ENCODE measurements at places on chromosomes 7 and 10.
A peak's percentile ranks its signal among the peaks of the same experiment; 100 is the strongest.

- DNase-seq = no peak
Measured at GRCh38 chr10:100739517-100740368, 5.6 kb upstream of the PAX2 start.

GRCh38 chr10:33803248-33803647, 468.8 kb upstream of the NRP1 start:
- DNase-seq = no peak

DNA sequence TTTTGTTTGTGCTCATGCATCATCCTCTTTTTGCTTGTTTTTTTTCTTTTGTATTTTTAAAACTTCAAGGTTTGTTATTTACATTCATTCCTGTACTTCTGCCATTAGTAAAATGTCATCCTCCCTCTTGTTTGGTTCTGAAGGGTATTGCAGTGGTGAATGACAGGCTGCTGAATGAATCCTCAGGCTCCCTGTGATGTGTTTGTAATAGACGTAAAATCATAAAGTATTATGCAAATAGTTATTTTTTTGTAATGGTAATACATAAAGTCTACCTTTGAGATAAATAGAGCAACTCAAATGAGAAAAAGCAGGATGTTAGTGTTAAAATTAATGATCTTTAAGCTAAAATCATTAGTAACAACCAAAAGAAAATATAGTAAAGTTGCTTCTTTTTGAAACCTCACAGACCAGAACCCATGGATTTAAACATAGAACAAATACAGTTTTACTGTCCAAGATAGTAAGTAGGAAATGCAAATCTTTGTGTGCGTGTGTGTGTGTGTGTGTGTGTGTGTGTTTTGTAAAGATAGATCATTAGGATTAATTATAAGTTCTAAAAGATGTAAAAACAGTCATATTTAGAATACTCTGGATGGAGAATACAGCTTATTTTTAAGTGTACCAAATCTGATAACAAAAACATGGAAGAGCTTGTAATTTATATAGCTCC, 4.5 kb downstream of the GLCCI1 start:
- DNase-seq = no peak

DNA sequence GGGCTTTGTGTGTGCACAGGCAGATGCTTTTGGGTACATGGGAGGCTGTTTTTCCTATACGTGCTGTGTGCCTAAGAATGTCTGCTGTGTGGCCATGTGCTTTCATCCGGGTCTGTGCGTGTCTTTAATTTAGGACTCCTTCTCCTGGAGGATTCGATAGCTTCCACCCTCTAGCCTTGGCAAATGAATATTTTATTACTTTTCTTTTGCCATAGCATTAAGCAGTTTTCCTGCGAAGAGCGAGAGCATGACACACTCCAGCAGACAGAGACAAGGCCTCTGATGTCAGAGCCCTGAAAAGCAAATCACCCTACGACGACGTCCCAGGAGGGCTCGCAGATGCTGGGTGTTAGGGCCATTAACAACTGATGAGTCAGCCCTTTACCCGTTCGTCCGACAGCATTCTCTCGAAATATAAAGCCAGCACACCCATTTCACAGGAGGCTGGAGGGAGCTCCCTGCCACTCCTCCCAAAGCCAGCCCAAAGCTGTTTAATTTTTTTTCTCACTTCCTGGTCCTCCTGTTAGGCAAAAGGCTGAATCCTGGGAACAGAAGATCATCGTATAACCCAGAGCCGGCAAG, 311.3 kb upstream of the ZMIZ1 start:
- DNase-seq = no peak

DNA sequence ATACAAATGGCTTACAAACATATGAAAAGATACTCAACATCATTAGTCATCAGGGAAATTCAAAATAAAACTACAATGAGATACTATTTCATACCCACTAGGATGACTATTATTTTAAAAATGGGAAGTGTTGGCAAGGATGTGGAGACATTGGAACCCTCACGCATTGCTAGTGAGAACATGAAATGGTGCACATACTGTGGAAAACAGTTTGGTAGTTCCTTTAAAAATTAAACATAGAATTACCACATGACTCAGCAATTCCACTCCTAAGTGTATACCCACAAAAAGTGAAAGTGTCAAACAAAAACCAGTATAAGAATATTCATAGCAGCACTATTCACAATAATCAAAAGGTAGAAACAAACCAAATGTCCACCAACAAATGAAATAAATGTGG, 48.5 kb upstream of the SHTN1 start:
- DNase-seq = no peak

- DNase-seq = peak; percentile 47
Measured at GRCh38 chr10:124565565-124566221, 104.1 kb downstream of the LHPP start.

DNA sequence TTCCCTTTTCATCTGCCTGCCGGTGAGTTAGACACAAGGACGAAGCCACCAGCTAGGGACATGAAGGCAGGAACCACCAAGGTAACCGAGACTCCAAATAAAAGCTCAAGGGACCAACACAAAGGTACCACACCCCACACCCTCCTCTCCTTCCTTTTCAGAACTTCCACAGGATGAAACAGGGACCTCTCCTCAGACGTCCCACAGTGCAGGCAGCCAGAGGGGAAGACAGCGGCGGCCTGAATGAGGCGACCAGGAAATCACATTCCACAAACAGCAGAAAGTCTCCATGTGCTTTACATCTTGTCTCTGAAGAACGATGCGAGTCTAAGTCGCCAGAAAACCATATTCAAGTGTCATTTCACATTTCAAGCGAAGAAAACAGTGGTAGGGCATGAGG, 97.8 kb downstream of the DIP2C start:
- no peak for DNase-seq

DNA sequence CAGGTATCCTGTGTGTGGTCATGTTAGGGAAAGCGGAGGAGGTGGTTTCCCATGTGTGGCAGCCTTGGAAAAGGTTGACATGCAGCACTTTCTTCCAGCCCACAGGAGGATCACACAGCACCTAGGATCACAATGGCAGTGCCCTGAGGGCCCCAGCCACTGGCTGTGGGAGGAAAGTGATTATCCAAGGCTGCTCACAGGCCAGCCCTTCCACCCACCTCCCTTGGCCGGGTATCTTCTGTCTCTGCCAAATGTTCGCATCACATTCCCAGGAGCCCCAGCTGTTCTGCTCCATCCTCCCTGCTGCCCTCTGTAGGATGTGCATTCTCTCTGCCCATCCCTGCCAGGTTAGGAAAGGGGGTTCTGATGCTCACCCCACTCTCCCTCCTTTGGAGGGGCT, 2.5 kb upstream of the MLXIPL start:
- no peak for DNase-seq

DNA sequence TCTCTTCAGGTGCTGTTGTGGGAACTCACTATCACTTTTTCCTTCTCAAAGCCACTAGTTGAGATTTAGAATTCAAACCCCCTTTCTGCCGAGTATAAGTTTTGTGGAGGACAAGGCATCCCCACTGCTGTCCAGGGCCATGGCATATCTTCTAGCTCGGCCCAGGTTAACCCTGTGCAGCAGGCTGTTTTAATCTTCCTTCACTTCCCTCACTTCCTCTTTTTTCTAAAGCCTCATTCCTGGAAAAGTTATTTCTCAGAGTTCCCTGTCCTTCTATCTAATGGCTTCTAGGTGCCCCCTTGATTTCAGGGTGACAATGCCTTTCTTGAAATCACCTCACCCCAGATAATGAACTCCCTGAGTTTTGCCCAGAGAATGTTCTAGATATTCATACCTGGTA, 222.3 kb downstream of the SNX10 start:
- DNase-seq = no peak

- peak; percentile 94 for DNase-seq
Measured at GRCh38 chr10:48603421-48604038, 1.3 kb downstream of the ARHGAP22 start.

DNA sequence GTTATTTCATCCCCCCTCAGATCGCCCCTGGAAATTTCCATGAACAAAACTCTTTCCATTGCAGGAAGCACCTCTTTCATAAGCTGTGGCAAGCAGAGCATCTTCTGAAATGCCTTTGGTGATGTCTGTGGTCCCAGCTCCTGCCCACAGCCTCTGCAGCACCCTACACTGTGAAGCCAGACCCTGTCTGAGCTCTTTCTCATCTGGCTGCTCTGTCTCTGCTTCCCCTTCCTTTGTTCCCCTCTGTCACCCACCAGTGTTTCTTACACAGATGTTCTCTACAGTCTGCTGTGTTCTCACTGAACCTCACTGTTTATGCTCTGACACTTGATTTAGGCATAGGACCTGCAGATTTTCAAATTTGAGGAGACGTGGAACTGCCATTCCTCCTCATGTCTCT, 1.9 kb upstream of the TAS2R39 start:
- DNase-seq = no peak

GRCh38 chr10:9868499-9868898, 1149.2 kb upstream of the CELF2 start:
- no peak for DNase-seq

DNA sequence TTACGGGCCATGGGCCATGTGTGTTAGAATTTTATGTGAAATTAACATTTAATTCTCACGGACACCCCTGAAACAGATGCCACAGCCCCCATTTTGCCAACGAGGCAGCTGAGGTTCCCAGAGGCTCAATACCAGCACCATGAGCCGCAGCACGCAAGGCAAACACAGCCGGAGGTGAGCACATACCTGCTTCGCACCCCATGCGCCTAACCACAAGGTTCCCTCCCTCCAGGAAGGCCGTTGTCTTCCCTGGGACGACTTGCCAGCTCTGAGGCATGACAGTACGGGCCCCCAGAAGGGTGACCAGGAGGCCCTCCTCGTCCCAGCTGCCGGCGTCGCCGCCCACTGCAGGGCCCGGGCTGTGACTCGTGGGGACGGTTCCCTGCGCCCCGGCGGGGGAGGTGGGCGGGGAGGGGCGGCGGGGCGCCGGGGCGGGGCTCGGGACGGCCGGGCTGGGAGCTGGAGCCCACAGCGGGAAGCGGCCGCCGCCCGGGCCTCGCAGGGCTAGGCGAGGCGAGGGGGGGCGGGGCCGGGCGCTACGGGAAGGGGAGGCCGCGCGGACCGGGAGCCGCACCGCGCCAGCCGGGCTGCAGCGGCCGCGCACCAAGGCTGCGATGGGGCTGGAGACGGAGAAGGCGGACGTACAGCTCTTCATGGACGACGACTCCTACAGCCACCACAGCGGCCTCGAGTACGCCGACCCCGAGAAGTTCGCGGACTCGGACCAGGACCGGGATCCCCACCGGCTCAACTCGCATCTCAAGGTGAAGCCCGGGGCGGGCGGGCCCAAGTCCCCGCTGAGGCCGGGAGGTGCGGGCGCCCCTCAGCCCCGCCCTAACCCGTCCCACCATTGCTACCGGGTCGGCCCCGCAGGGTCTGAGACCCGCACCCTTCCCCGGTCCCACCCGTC, at the start of gene CAV2:
TSS of gene CAV2 (plus strand) at position 571 of the 910 bp plus-strand sequence. CDS start at position 615, 44 bp downstream.
- DNase-seq = peak; percentile 24

GRCh38 chr7:42181566-42181965, 55.4 kb downstream of the GLI3 start:
- DNase-seq = no peak

DNA sequence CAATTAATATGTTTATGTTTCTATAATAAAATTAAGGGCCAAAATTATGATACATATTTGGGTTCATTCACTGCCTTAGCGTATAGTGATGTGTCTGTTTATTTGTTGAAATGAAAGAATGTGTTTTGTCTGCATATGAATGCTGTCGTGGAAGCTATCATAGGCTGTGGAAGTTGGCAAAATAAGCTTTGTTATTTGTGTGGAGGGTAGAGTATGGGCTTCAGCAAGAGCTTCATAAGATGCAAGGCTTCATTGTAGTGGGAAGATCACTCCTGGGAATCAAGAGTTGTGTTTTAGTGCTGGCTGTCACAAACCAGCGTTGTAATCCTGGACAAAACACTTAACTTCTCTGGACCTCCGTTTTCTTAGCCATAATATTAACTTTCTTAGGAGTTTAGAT, 2.5 kb downstream of the SLK start:
- DNase-seq = no peak

- peak; percentile 34 for DNase-seq
Measured at GRCh38 chr7:127792528-127793342, 140.7 kb downstream of the SND1 start.

DNA sequence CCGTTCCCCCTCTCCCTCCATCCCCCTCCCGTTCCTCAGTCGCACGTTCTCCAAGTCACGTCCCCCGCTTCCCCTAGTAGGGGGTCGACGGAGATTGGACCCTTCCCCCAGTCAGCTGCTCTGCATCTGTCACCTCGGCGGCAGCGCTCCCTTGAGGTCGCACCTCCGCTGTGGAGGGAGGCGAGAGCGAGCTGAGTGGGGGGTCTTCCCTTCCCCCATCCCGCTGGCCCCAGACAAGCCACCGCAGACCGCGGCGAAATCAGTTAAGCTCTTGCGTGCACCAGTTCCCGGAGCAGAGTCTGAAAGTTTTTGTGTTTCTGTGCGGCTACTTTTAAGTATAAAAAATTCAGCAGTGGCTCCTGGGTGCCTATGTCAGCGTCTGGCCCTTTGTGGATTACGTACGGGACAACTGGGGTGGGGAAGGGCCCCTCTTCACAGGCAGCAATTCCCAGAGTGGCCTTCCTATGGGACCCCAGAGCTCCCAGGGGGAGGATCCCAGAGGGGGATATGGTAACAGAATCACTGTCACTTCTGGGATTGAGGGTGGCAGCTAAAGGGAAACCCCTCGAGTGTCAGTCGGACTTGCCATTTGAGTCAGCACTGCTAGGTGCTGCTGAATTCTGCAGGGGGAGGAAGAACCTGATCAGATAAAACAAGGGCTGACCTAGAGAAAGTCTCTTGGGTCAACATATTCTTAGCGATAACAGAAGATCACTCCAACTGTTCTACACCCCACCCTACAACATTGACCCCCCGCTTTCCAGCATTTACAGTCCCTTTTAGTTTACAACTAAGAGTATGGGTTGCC, 12.5 kb upstream of the DDIT4 start:
- DNase-seq = peak; percentile 82

DNA sequence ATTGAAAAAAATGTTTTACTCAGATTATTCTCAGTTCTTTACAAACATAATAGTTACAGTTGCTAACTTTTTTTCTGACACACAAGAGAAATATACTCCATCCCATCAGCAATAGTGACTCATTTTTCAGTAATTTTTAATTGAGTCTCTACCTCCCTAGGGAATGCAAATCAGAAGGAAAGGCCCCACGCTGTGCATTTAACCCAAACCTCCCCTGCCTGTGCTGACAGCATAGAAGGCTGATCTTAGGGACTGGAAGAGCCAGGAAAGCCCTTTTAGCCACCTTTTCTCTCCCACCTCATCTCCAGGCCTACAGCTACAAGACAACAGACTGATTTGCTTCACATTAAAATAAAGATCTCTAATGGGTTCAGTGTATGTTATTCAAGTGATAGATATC, 24.7 kb upstream of the PIK3CG start:
- no peak for DNase-seq

DNA sequence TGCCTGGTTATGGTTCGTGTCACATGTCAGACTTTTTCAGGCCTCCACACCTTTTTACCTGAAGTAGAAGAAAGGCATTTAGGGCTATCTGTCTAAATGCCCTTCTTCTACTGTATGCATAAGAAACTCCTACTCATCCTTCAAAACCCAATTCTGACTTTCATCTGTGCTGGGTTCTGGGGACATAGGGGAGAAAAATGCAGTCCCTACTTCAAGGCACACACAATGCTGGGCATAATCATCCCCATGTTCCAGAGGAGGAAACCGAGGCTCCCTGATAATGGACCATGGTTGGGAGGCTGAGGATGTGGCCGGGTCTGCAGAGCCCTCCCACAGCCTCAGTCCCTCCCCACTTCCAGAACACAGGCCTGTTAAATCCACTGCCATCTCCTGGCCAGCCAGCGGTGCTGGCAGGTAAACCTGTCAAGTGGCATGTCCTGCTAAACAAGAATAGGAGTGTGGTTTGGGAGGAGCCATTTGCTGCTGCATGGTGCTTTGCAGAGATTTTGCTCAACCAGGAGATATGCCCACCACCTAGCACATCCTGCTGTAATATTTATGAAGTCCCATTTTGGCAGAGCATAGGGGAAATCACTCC, 32.0 kb downstream of the GRID1 start:
- peak; percentile 47 for DNase-seq

- no peak for DNase-seq
Measured at GRCh38 chr10:72682638-72683037, 9.3 kb upstream of the MCU start.

All from NCI-H146 (cell line).